Epithelial cell of prostate (primary cell): ENCODE measurements at places on chromosomes 16 and 17.

DNA sequence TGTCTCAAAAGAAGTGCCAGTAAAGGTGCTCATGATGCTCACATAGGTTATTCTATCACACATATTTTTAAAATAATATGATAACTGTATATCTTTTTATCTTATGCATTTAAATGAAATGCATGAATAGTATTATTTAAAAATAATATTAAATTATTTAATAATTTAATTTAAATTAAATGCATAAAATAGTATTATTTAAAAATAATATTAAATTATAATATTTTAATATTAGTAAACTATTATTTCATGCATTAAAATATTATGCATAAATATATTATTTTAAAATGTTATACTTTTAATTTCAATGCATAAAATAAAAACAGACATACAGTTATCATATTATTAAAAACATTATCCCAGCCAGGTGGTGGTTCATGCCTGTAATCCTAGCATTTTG, 33.4 kb downstream of the TMC7 start:
- DNase-seq, result no peak

DNA sequence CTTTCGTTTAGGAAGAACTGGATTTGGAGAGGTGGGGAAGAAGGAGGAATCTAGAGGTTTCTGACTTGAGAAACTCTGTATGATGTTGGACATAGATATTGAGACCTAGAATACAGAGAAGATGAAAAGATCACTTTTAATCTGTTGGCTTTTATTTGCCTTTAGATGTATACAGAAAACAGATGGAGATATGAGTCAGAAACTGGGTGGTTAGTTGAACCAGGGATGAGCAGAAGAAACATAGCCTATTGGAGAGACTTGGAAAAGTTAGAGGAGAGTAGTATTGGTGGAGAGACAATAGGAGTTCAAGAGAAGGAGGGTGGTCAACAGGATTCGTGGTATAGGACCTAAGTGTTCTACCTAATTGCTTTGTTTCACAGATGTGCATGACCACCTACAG, 5.1 kb downstream of the PHAF1 start:
- DNase-seq, result no peak

DNA sequence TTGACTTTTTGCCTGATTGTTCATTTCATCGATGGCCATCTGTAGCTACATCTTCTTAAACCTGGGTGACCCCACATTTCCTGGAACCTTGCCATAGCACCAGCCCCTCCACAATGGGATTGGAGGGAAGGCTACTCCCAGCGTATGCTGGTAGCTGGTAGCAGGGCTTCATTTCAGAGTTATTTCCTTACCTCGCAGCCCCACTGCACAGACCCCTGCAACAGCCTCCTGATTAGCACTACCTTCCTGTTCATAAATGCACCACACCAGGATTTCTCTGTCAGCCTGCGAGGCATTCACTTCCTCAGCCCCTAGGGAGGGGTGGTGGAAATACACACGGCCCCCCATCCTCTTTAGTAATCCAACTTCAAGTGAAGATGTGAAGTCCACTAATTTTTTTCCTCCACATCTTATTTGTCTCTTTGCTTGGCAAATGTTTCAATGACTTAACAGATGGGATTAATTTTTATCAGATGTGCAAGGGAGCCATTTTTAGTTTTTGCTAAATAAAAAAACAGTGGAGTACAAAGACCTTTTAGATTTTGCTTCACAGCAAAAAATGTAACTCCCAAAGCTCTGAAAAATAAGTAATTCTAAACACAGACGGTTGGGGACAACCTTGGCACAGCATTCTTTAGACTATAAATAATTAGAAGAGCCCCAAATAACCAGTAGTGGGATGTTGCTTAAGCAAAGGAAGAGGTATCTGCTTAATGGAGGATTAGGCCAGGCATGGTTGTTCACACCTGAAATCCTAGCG, 76.6 kb downstream of the CLEC16A start:
- no peak for DNase-seq

GRCh38 chr17:31453896-31454295, 62.4 kb downstream of the RAB11FIP4 start:
- DNase-seq, result no peak

DNA sequence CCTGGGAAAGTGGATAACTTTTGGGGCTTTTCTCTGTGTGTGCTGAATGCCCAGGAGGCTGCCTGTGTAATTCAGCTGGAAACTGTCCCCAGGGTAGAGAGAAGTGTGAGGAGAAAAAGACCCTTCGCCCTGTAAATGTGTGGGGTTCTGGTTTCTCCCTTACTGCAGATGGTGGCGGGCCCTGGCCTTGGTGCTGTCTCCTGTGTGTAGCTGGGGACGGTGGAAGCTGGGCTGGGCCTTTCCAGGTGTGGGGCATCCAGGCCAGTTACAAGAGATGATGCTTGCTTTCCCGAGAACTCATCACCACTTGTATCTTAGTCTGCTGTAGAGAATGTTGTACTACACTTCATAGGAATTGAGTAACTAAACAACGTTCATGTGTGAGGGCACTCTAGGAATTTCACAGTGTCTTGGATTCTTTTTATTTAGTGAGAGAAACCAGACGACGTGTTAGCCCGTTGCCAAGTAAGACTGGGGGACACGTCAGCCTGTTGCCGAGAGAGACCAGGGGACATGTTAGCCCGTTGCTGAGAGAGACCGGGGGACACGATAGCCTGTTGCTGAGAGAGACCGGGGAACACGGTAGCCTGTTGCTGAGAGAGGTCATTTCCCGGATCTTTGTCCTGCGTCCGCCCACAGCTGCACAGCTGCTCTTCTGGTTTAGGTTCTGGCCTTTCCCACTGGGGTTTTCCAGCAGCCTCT, 43.1 kb downstream of the TBCD start:
- no peak for DNase-seq

DNA sequence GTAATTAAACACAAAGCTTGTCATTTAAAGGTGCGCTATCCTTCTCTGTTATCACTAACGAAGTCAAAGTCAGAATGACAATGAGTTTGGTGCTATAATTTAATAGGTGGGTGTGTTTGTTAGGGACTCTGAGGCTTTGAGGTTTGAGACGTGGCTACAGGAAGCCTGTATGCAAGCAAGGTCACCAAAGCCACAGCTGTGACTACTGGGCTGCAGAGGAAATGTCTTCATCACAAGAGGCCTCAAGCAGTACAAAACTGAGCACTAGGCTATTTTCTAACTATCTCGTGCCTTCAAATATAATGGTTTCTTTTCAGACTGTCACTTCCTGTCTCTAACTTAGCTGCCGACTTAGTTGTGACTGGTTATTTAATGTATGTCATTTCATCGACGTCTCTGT, 141.2 kb downstream of the AATF start:
- DNase-seq, result no peak

DNA sequence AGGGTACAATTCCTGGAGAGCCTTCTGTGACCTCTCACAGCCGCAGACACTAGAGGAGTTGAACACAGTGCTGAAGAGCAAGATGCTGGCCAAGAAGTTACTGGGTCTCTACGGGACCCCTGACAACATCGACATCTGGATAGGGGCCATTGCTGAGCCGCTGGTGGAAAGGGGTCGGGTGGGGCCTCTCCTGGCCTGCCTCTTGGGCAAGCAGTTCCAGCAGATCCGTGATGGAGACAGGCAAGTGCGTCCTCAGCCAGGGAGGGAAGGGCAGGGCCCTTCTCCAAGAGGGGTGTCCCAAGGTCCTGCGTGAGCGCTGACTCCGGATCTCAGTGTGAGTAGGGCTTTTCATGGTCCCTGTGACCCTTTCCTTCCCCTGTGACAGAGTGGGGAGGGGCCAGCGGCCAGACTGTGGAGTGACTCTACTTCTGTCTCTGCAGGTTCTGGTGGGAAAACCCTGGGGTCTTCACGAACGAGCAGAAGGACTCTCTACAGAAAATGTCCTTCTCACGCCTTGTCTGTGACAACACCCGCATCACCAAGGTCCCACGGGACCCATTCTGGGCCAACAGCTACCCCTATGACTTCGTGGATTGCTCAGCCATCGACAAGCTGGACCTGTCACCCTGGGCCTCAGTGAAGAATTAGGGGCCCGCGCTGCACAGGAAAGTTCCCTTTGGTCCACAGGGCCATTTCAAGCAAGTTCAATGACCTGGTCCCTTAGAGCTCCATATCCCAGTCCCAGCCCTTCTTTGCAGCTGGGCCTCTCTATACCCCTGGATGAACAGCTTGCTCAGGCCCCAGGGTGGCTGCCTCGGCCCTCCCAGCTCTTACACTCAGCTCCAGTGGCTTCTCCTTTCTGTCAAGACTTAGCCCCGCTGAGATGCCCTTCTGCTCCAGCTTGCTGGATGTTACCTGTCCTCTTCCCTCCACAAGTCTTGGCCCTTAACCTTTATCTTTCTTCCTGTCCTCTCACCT, 13.1 kb downstream of the MPO start:
- no peak for DNase-seq

DNA sequence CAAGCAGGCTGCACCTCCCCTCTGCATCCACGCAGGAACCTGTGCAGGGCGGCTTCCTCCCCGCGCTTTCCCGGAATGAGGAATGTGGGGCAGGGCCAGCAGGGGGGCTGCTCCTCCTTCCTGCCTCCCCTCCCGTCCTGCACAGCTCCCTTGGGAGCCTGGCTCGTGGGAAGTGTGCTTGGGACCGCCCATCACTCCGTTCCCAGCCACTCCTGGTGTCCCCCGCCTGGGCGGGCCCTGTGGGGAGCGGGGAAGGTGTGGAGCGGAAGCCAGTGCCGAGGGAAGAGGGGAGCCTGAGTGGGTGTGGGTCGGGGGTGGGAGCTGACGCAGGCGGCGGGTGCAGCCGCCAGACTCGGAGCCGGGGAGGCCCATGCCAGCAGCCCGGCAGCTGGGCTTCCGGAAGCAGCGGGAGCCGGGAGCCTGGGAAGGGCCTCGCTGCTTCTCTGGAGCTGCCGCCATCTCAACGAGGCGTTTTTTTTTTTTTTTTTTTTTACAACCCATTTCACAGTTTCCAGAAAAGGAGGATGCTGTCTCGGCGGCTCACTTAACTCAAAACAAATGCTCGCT, 24.1 kb downstream of the BAHCC1 start:
- no peak for DNase-seq

DNA sequence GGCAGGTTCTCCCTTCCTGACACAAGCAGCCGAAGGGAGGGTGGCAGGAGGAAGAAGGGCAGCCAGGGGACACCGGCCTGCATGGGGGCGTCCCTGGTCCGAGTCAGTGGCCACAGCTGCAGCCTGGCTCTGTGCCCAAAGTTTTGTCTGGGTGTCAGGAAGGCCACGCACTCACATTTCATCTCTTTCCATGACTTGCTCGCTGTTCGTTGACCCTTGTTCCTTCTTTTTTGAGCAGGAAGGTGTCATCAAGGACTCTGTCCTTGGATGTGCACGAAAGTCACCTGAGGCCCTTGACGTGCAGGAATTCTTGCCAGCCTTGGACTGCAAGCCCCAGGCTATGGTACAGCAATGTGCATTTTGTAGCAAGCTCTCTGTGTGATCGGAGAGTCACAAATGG, 93.3 kb downstream of the TNFRSF13B start:
- no peak for DNase-seq

DNA sequence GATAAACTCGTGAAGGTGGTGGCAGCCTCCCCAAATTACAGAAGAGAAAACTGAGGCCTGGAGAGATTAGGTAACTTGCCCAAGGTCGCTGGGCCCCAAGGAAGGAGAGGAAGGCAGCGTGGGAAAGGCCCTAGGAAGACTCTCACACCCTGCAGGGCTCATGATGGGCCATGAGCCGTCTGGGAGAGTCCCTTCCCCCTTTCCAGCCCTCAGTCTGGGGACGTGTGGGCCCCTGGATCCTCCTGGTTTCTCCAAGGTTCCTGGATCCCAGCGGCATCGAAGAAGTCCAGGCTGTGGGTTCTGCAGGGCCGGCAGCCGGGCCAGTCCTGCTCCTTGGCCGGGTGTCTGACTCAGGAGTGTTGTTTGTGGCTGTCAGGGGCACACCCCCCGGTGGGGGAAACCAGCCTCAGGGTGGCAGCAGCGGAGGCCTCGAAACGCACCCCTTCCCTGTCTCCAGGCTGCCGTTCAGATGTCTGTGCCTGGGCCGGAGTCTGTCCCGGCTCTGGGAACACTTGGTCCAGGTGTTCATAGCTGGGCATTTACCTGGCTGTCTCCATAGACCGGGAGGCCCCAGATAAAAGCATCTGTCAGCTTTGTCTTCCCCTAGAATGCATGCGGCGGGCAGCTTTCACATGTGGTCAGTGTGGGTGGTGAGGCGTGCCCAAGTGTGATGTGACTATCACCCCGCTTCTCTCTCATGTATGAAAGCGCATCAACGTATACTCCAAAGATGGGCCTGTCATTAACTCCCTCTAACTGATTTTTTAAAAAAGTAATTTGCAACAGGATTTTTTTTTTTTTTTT, 3.7 kb upstream of the RAP1GAP2 start:
- DNase-seq, result no peak

- DNase-seq, result no peak
Measured at GRCh38 chr17:61503961-61504360, 51.7 kb downstream of the TBX4 start.

- no peak for DNase-seq
Measured at GRCh38 chr17:70484496-70484895, 315.2 kb downstream of the KCNJ2 start.
